ENCODE measurements at places on chromosomes 12 and 14. TPM values are rescaled to one million over a fixed set of nuclear protein-coding genes. Genes with fewer than 3 reads are reported as not detected.

EIF2S3B gene
- 1.3 TPM for total RNA-seq

DNA sequence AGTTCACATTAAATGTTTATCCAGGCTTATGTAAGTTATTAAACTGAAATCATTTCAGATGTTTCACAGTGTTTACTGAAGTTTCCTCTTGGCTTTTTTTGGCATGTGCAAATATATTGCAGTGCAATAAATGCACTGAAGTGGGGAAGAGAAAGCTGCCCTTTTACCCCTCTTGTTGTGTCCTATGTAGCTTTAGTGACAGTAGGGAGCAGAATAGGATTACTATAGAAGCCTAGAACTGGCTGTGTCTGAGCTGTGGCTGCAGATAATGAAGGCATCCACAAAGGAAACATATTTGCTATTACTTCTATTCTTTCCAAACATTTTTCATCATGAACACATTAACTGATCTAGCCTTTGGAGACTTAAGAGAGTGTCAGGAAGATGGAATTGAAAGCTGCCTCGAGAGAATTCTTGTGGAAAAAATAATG is 24.1 kb upstream of the CNTN1 start:
- no peak for DNase-seq

- DNase-seq = no peak
These were observed 9.4 kb upstream of the ARID2 start for GRCh38 chr12:45720069-45720468.

DNA sequence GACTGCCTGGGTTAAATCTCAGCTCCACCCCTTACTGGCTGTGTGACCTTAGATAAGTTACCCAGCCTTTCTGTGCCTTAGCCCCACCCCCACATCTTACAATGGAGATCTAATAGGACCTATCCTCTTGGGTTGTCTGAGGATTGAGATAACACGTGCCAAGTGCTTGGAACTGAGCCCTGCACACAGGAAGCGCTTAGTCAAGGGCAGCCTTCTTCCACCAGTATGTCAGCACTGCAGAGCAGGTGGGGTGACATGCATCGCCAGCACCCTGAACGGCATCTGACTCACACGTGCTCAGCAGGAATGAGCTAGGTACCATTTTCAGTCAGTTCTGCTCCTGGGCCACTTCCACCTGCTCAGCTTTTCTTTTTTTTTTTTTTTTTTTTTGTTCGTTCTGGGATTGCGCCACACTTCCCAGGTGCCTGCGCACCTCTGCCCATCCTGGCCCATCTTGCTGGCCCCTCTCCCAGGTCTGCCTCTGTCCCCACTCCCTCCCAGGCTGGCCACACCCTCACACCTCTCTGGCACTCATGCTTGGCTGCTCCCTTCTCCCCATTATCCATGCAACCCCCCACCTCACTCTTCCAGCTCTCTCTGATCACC is 19.6 kb downstream of the LGMN start:
- DNase-seq = no peak

DNA sequence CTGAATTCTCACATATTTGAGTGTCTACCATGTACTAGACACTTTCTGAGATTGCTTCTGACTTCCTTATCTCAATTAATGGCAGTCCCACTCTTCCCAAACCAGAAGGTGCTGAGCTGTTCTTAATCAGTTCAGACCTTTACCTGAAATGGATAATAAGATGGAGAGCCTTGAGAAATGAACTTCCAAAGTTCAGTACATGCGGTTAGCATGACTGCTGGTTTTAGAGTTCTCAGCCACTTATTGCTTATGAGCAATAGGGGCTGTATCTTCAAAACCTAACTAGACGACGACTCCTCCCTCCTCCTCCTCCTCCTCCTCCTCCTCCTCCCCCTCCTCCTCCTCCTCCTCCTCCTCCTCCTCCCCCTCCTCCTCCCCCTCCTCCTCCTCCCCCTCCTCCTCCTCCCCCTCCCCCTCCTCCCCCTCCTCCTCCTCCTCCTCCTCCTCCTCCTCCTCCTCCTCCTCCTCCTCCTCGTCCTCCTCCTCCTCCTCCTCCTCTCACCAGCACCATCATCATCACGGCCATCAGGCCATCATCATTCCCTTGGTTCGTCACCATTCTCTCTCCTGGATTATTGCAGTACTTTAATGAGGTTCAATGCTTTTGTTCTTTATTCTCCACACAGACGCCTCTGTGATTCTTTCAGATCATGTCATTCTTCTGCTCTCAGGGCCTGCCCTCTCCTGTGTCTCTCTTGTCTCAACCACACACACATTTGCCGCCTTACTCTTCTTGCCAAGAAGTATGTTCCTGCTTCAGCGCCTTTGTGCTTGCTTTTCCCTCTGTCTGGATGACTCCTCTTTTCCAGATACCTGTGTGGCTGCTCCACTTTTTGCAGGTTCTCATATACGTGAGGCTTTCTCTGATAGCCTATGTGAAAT is 2.7 kb downstream of the PCNX1 start:
- no peak for DNase-seq

GRCh38 chr12:50637870-50638481 is 125.9 kb upstream of the ATF1 start:
- peak; percentile 63 for DNase-seq

KRT84 gene
- total RNA-seq = not detected

COCH gene
- total RNA-seq = 3.3 TPM

DNA sequence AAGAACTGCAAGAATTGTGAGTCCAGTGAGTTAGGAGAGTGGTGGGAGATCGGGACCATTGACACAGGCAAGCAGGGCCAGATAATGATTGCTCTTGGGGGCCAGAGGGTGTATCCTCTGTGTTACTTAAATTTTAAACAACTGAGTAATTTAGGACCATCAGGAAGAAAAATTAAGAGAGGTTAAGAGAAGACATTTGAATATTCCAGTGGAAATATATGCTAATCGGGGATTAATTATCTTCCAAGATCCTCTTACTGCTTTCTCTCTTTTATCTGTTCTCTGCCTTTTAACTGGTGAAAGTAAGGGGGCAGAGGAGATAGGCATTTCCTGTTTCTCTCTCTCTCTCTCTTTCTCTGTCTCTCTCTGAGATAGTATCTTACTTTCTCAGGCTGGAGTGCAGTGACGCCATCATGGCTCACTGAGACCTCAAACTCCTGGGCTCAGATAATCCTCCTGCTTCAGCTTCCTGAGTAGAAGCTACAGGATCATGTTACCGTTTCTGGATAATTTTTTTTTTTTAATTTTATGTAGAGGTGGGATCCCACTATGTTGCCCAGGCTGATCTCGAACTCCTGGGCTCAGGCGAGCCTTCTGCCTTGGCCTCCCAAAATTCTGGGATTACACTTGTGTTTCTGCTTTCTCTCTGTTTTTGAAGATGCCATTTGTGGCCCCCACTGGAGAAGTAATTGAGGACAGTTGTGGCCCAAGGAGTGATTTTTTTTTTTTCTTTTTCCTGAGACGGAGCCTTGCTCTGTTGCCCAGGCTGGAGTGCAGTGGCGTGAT is 85.1 kb downstream of the DIP2B start:
- DNase-seq = peak; percentile 18

- DNase-seq = no peak
These were observed 181.5 kb upstream of the KRR1 start for GRCh38 chr12:75692876-75693275.

DNA sequence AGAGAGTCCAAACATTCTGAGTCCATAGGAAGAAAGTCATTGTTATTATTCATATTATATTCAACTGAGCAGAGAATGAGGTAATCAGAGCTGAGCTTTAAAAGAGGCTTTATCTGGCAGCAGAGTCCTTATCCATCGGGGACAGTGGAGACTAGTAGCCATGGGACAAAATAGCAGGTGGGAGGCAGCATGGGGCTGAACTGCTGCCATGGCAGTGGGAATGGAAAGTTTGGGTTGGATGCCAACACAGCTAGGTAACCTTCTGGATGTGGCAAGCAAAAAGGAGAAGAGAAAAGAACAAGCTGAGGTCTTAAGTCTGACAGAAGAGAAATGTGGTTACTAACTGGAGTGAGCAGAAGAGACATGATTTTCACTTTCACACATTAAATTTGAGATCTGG is 71.0 kb upstream of the CDKN3 start:
- no peak for DNase-seq

KRT72 gene
- not detected for total RNA-seq

DNA sequence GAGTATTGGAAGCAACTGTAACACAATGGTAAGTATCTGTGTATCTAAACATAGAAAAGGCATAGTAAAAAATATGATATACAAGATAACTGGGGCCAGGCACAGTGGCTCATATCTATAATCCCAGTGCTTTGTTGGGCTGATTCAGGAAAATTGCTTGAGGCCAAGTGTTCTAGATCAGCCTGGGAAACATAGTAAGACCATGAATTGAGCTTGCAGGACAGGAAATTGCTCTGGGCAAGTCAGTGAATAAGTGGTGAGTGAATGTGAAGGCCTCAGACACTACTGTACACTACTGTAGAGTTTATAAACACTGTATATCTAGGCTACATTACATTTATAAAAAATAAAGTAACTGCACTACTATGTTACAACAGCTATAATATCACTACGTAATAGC is 75.2 kb downstream of the GPR135 start:
- DNase-seq = no peak

CACNA1C gene
- total RNA-seq = 3.8 TPM

DNA sequence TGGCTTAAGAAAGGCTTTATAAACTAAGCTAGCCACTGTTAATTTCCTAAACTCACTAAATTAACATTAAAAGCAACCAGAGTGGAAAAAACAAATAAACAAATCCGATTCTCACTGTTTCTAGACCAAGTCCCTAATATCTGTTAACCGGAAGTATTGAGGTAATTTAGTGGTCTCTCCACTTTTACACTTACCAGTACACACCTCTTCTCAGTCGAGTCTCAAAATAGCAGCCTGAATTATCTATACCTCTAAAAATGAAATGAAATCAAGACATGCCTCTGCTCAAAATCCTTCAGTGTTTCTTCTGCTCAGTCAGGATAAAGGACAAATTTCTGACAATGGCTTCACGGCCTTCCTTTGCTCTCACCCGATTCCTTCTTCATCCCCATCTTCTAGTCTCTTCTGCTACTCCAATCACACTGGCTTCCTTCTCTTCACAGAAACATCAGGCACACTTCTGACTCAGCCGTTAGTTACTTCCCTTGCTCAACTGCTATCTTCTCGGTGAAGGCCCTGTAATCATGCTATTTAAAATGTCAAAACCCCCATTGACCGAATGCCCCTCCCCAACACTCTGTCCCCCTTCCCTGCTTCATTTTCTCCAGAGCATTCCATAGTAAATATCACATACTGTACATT is 161.3 kb downstream of the KITLG start:
- no peak for DNase-seq

DNA sequence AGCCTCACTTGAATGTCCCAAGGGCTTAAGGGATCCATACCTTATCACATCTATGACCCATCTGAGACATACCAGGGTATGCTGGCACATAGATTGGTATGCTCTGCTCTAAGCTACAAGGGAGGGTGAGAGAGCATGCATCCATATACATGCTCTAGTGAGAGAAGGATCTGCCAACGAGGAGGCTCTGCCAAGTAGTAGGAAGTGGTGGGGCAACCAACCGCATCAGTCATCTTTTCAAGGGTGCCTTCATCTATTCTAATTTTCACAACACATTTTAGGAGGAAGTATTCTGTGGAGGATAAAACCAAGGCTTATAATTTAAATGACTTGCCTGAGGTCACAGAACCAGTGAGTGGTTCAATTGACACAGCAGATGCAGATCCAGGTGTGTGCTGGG is 6.6 kb upstream of the PPM1A start:
- no peak for DNase-seq

DNA sequence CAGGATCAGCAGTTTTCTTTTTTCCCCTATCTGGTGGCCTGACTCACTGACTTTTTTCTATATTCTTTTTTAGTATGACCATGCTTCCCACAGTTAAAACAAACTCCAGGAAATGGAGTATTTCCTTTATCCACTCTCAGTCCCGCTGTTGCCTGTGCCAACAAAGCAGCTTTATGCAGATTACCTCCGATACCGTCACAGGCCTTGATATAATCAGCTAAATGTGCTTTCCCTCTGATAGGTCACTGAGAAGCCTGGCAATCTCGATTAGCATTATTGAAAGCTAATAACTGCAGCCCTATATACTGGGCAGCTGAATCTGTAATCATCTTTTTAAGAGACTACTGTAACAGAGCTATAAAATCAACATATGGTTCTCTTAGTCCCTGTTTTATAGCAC is 243.6 kb downstream of the KIF21A start:
- no peak for DNase-seq

- DNase-seq = no peak
These were observed 52.5 kb upstream of the PLEKHG7 start for GRCh38 chr12:92650228-92650822.

All from hepatocyte (in vitro differentiated cells).